CD4-positive, alpha-beta T cell treated with Interleukin-15 for 1 hour (primary cell): ENCODE measurements at places on chromosomes 11 and 22.
A peak's percentile ranks its signal among the peaks of the same experiment; 100 is the strongest.

DNA sequence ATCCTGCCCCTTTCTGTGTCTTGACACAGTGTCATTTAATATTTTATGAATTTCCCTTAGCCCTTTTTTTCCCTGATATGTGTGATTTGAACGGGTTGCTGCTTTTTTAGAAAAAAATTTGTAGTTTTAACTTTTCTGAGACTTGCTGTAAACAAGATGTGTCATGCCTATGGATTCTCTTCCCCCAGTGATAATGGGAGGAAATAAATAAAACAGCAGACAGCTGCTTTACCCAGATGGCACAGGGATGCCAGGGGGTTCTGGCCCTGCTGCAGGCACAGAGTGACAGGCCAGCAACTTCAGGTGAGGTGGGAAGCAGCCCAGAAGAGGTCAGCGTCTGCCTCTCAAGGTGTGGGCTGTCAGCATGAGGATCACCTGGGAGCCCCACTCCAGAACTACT, 266.9 kb downstream of the KIRREL3 start:
- no peak for DNase-seq

DNA sequence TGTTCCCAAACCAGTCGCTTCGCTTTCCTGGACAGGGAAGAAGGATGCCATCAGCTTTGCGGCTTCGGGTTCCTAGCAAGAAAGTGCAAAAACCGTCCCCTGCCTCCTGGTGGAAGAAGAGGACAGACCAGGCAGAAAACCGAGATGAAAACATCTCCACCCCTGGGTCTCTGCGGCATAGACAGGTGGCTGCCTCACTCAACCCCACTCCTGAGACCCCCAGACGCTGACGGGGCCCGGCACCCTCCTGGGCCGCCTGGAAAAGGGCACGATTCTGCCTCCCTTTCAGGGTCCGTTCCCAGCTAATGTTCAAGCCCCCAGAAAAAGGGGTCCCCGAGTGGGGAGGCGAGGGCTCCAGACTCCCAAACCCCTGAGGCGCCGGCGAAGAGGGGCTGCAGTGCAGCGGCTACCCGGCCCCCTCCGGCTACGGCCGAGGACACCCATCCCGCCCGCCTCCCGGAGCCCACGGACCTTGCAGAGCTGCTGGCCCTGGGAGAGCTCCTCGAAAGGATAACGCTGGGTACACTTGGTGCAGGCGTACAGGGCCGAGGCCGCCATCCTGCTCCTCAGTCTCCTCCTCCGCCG, 569 bp downstream of the FAM76B start:
- peak; percentile 18 for DNase-seq

GRCh38 chr11:44140805-44141204, 45.3 kb downstream of the EXT2 start:
- no peak for DNase-seq

- DNase-seq, result no peak
Measured at GRCh38 chr11:90242894-90243416, 20.1 kb upstream of the CHORDC1 start.

DNA sequence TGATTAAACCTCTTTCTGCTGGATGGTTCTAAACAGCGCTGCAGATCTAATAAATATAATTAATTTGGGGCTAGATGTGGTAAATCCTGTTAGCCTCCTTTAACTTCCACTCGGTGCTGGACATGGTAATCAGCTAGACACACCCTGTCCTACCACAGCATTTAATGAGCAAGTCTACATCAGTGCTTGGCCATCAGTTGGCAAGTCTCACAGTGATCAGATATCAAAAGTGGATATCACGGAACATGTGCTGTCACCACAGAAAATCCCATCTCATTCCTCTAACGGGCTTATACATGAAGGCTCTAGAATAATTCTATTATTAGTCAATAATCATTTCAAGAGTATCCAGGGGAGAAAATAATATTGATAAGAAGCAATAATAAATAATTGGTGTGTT, 5.6 kb upstream of the USP28 start:
- DNase-seq, result no peak

GRCh38 chr11:15048616-15049015, 24.8 kb upstream of the CALCB start:
- DNase-seq, result no peak

DNA sequence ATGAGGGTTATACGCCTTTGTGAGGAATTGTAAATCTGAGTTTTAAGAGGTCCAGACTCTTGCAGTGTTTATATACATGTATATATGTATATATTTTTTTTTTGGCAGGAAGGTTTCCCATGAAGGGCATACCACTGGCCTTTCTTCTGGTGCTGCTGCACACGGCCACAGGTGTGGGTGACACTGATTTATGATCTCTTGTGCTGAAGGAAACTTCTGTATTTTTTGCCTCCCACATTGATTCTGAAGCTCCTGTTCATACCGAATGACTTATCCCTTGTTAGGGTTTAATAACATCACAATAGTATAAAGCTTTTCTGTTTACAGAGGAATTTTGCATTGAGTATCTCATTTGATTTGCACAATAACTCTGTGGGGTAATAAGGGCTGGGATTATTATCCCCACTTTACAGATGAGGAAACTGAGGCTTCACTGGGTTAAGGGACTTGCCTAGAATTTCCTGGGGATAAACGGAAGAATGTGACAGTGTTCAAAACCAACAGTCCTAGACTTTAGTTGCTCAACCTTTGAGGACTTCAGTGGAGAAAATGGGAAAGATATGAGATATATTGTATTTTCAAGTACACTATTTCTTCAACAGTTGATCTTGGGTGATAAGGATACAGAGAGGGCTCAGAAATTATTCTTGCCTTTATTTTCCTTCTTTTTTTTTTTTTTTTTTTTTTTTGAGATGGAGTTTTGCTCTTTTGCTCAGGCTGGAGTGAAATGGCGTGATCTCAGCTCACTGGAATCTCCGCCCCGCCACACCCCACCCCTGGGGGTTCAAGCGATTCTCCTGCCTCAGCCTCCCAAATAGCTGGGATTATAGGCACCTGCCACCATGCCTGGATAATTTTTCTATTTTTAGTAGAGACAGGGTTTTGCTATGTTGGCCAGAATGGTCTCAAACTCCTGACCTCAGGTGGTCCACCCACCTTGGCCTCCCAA, 70.1 kb downstream of the MICAL2 start:
- DNase-seq, result no peak

GRCh38 chr22:42994917-42995562, 19.9 kb downstream of the PACSIN2 start:
- DNase-seq, result peak; percentile 53

GRCh38 chr22:17922925-17923903, 101.1 kb downstream of the MICAL3 start:
- DNase-seq, result no peak

DNA sequence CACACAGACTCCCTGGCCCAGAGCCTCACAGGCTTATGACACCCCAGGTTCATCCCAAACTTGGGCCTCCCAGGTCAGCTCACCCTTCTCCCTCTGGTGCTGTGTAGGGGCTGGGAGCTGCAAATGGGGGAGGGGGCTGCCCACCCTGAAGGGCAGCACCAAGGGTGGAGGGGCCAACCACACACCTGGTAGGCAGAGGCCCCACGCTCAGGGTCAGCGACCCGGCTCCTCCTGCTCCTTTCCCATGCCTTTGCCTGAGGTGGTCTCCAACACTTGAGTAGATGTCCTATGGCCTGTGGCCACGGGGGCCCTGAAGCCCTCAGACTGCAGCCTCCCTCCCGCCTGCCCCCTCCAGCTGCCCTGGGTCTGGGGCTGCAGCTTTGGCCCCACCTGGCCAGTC, 3.4 kb downstream of the DGCR6 start:
- no peak for DNase-seq

DNA sequence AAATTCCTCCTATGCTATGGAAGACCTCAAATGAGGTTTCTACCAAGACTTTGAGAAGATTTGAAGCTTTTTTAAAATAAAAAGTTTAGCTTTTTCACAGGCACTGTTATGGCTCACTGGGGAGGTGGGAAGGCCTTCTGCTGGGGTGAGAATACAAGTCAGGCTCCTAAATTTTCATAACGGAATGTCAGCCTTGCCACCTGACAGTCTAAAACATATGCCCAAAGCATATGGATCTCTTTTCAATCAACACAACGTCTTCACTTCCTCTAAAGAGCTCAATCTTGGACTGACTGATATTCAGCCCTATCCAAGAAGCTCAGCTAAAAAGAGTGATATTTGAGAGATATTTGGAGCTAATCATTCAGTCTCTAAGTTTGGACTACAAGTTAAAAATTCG, 57.1 kb upstream of the LIN7C start:
- no peak for DNase-seq

GRCh38 chr22:49934891-49935557, 16.6 kb downstream of the CRELD2 start:
- peak; percentile 92 for DNase-seq

- DNase-seq, result no peak
Measured at GRCh38 chr11:65390099-65390941, 3.9 kb downstream of the FRMD8 start.

- no peak for DNase-seq
Measured at GRCh38 chr11:73536961-73537360, 61.0 kb downstream of the FAM168A start.

GRCh38 chr11:6012035-6012668, 5.4 kb upstream of the OR56A4 start:
- DNase-seq, result no peak

GRCh38 chr11:9138612-9139579, 47.5 kb upstream of the SCUBE2 start:
- no peak for DNase-seq

DNA sequence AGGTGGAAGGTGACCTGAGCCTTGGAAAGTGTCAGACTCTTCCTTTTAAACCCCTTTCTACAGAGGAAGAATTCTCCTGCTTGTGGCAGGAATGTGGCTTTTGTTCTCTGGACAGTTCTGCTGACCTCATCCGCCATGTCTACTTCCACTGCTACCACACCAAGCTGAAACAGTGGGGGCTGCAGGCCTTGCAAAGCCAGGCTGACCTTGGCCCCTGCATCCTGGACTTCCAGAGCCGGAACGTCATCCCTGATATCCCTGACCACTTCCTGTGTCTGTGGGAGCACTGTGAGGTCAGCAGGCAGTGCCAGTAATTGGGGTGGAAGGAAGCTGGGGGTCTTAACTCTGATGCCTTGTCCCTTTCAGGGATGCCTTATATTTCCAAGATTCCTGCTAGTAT, 9.3 kb downstream of the HINFP start:
- no peak for DNase-seq

GRCh38 chr11:27701355-27702105, 1.3 kb upstream of the BDNF start:
- no peak for DNase-seq

DNA sequence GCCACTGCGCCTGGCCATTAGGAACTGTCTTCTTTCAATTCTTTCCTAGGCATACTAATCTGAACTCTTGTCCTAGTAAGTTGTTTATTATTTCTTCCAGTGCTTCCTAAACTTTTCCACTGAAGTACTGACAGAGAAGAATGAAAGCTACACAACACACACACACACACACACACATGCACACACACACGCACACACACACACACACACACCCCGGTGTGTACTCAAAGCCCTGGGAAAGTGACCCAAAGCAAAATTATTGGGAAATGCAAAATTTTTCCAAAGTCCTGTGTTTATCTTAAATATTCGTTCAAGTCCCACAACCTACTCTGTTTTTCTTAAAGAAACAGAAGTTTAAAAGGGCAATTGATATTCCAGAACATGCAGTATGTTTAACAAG, 19.4 kb upstream of the SIK2 start:
- DNase-seq, result no peak

- peak; percentile 75 for DNase-seq
Measured at GRCh38 chr22:23767673-23768548, at the start of gene CHCHD10. CHCHD10 (minus strand) TSS chr22:23767972; CDS start chr22:23767874, 98 bp downstream.

DNA sequence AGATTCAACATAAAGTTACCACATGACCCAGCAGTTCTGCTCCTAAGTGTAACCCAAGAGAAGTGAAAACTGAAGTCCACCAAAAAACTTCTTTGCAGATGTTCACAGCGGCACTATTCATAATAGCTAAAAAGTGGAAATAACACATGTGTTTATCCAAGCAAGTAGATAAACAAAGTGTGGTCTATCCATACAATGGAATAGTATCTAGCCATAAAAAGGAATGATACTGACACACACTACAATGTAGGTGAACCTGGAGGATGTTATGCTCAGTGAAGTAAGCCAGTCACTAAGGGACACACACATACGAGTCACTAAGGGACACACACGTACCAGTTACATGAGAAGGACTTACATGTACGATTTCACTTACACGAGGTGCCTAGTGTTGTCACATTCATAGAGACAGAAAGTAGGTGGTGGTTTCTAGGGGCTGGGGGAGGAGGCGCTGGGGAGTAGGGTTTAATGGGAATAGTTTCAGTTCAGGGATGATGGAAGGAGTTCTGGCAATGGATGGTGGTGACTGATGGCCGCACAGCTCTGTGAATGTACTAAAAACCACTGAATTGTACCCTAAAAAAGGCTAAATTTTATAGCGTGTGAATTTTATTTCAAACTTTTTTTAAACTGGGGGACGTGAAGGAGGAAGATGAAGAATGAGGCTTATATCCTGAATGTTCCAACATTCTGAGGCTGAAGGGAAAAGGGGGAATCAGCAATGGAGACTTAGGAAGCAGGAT, 27.2 kb upstream of the COMT start:
- no peak for DNase-seq

- DNase-seq, result no peak
Measured at GRCh38 chr11:133403900-133404299, 128.4 kb downstream of the OPCML start.

GRCh38 chr11:111194860-111195568, 50.5 kb upstream of the POU2AF2 start:
- no peak for DNase-seq

GRCh38 chr11:115208808-115209259, 295.4 kb downstream of the CADM1 start:
- no peak for DNase-seq

DNA sequence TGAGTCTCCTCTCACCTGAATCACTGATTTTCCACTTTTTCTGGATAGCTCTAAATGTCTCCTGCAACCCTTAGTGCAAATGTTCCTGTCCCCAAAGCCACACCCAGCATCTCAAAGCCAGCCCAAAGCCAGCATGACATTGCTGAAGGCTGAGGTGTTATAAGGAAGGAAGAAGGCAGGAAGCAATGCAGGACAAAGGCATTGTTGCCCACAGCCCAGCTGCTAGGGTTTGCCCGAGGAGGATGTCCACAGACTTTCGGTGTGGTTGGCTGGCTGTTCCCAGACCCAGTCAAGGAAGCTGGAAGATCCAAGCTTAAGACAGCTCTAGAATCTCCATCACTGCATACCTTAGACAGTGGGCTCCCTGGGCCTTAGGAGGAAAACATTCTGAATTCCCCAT, 23.5 kb downstream of the CHST1 start:
- DNase-seq, result no peak

GRCh38 chr11:65188486-65188885, 6.8 kb downstream of the CAPN1 start:
- no peak for DNase-seq

DNA sequence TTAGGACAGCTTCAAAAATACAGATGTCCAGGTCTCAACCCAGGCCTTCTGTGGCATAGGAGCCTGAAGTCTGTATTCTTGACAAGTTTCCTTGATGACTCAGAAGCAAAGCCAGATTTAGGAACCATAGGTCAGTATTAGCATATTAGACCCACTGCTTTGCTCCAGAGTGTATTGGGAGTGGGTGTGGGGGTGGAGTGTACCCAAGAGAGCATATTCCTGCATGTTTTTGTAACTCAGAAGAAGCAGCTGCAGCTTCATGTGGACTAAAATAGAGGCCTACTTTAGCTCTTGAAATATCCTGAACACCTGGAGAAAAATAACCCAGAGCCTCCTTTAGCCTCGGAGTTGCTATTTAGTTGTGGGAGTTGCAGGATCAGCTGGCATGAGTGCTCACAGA, 106.7 kb downstream of the CCDC81 start:
- DNase-seq, result no peak

- no peak for DNase-seq
Measured at GRCh38 chr11:70255477-70256116, 14.9 kb upstream of the PPFIA1 start.
